Right lobe of liver (tissue), 6 donors: ENCODE measurements at places on chromosomes 2 and 18.
A peak's percentile ranks its signal among the peaks of the same experiment; 100 is the strongest.

GRCh38 chr2:74764429-74765272, 69.3 kb upstream of the HK2 start:
- DNase-seq, result no peak

DNA sequence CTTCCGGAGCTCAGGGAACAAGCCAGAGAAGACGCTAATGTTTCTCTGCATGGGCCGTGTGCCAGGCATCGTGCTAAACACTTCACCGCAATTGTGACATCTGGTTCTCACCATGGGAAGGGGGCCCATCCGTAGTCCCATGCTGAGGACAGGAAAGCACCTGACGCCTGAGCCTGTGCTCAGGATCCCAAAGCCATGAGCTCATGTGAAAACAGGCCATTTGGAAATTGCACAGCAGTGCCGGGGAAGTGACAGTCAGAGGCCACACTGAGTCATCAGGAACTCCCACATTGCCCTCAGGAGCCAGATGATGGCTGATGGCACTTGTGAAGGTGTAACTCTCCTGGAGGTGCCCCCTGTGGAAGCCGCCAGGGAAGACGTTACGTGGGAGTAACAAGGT, 141.0 kb downstream of the INHBB start:
- no peak for DNase-seq

- DNase-seq, result no peak
Observed at GRCh38 chr2:224919472-224920110, 122.7 kb downstream of the DOCK10 start.

- DNase-seq, result peak; percentile 29
Observed at GRCh38 chr2:48601349-48601748, 16.3 kb upstream of the GTF2A1L start.

DNA sequence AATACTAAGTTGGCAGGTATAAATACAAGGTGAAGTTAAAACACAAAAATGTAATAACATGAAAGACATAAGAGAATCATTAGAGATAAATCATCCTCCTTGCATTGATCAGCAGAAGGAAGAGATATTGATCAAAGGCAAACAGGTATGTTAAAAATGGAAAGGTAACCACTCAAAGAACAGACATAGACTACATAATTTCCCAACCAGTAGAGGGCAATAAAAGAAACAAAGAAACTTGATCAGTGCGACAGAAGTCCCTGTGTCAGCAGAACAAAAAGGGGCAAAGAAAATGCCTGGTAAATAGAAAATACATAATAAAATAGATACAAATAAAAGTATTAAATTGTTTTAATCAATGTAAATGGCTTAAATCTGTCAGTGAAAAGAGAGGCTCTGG, 53.6 kb downstream of the FAM228A start:
- DNase-seq, result no peak

DNA sequence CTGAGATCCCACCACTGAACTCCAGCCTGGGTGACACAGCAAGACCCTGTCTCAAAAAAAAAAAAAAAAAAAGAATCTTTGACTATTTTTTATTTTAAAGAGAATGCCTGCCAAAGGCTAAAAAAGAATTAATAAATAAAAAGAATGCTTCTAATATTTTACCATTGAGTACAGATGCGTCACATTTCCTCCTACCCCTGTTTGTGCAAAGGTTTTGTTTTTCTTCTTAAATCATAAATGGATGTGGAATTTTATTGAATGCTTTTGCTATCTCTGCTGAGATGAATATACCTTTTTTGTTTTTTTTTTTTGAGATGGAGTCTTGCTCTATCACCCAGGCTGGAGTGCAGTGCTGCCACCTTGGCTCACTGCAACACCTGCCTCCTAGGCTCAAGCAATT, 22.8 kb downstream of the CYBRD1 start:
- no peak for DNase-seq
